Liver (tissue), 10 donors: ENCODE measurements at places on chromosomes 5 and 9.

DNA sequence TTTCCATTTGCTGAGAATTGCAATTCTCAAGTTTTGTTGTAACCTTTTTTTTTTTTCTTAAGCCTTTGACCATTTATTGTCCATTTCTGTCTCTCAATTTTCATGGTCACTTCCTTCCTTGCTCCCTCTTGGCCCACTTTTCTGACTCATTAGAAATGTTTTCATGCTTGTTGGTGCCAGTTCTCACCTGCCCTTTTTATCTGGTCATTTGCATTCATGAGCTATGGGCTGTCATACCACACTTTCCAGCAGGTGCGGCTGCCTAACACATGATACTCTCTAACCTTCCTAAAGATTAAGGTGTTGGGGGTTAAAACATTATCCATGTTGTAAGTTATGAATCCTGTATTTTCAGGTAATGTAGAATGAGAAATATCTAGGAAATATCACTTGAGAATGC is 150.5 kb upstream of the TLX3 start:
- DNase-seq, result no peak

DNA sequence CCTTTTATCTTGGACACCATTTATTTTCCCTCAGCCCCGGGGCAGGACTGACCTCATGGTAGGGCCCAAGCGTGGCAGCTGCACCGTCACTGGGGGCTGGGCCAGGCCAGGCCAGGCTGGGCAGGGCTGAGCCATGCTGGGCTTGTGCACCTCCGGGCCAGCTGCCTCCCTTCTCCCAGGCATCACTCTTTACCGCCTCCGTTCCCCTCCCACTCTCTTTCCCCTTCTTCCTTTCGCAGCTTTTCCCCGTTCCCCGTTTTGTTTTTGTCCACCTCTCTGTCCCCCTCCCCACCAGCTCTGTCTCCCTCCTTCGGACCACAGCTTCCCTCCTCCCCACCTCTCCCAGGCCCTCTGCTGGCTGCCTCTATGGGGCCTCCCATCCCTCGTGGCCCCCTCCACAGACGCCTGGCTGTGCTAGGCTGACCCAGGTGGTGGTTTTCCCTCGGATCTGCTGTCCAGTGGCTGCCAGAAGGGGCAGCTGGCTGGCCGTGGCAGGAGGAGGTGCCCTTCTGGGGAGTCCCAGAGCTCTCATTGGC is 17.9 kb downstream of the FGF18 start:
- no peak for DNase-seq

DNA sequence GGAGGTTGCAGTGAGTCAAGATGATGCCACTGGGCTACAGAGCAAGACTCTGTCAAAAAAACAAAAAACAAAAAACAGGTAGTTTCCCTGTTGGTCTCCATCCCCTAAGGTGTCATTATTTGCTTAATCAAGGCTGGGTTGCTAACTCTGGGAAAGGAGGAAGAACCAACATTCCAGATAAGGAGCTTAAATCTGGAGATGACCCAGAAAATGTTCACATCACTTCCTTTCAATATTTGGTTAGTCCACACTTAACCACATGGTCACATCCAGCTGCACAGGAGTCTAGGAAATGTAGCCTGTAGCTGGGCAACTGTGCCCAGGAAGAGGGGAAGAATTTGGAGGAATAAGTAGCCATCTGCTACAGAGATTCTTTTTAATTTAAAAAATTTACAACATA is 25.9 kb upstream of the MEGF9 start:
- DNase-seq, result no peak

- no peak for DNase-seq
These were observed 472.8 kb downstream of the SPOCK1 start for GRCh38 chr5:137026296-137026695.

DNA sequence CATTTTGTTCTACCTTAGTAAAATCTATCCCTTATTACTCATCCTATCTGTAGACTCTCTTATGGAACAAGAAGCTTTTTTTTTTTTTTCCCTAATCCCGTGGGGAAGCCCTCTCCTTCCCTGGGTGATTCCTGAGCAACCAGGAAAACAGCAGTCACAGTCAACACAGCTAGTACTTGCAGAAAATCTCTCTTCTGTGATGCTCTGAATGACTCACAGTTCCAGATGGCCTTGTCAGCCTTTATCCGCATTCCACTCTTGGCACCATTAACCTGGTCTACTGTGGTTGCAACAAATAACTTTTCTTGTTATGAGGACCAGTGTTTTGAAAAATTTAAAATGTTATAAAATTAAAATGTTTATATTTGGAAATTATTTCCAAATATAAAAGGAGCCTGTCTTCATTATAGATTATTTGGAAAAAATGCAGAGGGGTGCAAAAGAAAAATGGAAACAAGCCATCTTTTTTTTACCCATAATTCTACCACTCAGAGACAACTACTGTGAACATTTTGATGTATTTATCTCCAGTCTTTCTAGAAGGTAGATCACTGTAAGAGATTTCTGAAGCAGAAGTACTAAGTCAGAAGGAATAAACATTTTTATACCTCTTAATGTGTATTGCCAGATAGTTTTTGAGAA is 486.7 kb downstream of the RAB3C start:
- no peak for DNase-seq

GRCh38 chr5:87434461-87434860 is 21.7 kb upstream of the CCNH start:
- no peak for DNase-seq

- DNase-seq, result no peak
These were observed 117.2 kb downstream of the BNC2 start for GRCh38 chr9:16753256-16753655.

DNA sequence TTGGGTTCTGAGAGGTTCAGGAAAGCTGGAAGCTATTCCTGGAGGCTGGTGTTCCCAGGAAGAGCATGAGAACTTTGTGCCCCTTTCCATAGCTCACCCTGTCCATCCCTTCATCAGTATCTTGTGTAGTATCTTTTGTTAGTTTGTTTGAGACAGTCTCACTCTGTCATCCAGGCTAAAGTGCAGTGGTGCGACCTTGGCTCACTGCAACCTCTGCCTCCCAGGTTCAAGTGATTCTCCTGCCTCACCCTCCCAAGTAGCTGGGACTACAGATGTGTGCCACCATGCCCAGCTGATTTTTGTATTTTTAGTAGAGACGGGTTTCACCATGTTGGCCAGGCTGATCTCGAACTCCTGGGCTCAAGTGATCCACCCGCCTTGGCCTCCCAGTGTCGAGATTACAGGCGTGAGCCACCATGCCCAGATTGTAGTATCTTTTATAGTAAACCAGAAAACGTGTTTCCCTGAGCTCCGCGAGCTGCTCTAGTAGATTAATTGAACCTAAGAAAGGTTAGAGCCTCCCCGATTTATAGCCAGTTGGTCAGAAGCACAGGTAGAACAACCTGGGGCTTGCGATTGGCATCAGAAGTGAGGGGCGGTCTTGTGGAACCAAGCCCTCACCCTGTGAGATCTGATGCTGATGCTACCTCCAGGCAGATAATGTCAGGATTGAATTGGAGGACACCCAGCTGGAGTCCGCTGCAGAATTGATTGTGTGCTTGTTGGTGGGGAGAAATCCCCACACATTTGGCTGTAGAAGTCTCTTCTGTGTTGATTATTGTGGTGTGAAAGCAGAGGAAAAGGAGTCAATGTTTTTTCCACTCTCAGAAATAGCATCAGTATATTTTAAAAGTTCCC is 32.3 kb downstream of the ATP6V0E1 start:
- DNase-seq, result no peak

DNA sequence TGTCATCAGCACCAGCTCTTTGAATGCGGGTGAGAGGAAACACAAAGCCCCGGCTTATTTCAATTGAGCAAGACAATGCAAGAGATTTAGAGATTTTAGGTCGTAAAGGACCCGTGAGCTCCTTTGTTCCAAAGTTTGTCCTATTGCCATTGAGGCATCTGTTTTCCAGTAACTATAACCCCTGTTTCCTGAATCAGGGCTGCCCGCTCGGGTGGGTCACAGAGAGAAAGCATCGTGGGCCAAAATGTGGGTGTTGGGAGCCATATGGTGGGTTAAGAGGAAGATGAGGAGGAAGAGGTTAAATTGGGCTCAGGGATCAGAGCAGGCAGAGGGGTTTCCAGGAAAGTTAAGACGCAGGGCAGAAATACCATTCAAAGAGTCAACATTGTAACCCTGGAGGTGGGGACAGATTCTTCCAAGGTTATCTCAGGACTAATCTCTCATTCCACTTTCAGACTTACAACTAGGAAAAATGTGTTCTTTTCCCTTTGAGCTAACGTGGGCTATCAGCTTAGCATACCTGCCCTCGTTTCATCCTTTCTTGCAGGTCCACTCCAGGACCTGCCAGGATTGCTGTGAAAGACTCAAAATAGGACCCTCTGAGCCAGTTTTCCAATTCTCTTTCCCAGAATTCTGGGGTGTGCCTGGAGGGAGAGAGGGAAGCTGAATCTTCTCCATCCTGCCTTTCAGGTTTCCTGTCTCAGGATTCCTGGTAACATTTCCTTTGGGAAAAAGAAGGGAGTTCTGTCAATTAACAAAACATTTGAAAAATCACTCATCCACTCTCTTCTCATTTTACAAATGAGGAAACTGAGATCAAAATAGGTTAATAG is 95.5 kb upstream of the TAF11L2 start:
- DNase-seq, result no peak

GRCh38 chr5:138032028-138032571 is 779 bp downstream of the FAM13B start:
- DNase-seq, result peak; percentile 72

DNA sequence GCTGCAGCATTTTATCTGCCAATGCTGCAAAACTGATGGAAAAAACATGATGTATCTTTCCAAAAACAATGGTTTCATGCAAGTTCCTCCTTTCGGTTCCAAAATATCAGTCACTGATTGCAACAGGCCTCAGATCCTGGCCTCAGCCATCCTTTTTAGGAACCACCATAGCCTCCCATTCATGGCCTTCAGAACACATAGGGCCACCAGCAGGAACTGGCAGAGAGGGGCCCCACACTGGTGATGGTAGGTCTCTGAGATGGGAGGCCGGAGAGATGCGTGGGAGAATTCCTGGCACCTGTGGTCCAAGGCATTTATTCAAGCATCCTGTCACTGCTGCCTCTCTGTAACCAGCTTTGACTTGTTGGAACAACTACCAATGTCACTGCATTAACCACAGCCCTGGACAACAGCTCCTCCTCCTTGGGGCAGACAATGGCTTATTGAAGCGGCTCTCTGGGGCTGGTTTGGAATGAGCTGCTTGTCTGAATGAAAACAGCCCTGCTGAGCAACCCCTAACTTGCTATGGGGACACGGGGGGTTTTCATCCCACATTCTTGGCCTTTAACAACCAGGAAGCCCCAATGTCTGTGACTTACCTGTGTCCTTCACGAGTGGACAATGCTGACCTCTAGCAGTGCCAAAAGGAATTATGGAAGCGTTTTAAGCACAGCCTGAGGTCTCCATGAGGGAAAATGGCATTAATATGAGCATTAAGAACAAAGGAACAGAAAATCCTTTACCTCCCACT is 108.1 kb downstream of the LHFPL2 start:
- DNase-seq, result no peak

- no peak for DNase-seq
These were observed 35.3 kb upstream of the JMY start for GRCh38 chr5:79200573-79201183.

GRCh38 chr5:41219658-41220269 is 6.4 kb upstream of the C6 start:
- no peak for DNase-seq

DNA sequence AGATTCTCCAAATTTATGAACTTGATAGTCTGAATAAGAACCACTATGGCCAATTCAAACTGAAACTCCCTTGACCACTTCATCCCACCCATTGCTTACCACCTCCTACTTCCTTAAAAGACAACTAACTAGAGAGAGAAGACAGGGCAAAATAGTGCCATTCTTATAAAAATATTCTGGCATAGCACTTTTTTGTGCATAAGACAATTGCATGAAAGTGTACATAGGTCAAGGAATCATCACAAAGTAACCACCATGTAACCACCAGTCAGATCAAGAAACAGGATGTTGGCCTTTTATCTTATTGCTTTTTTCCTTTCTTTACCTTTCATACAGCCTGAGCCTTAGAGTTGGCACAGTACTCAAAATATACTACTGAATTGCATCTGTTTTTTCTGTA is 8.1 kb upstream of the ARSB start:
- DNase-seq, result no peak

DNA sequence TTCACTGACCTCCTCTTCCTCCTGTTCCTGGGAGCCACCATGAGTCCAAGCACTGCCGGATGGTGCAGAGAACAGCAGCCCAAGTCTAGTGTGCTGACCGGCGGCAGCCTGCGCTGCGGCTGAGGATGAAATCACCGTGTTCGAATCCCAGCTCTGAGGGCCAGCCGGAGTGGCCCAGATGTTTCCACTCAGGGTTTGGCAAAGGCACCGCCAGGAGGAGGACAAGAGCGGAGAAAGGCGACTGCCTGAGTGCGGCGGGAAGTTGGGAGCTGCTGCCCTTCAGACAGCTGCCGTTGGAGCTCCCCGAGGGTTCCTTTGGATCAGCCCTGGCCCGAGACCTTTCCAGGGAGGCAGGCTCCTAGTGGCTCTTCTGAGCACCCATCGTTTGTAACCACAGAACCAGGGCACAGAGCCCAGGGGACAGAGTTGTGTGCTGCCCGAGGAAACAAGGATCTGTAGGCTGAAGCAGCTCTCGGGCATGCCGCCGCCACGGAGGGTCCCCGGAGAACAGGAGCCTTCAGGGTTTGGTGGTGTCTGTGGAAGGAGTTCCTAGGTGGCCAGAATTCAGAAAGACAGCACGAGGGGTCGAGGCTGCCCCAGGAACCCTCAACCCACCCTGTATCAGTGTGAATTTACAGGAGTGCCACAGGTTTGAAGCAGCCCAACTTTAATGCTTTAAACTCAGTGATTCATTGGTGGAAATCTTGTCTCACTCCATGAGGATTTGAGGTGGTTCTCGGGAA is 115.6 kb upstream of the COL5A1 start:
- no peak for DNase-seq

GRCh38 chr5:177528631-177529030 is 11.9 kb upstream of the DDX41 start:
- no peak for DNase-seq

DNA sequence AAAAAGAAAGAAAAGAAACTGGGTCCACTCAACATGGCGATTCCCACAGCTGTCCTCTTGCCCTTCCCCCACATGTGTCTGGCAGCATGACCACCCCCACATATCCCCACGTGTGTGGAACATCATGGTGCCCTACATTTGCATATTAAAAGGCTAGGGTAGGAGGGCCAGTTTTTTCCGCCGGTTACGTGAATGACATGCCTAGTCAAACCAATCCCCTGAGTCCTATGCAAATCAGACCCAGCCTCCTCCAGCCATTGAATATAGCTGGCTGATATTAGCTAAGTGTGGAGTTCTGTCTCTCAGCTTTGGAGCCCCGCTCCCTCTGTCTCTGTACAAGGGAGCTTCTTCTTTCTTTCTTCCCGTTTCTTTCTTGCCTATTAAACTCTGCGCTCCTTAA is 33.0 kb upstream of the CCDC112 start:
- no peak for DNase-seq
